ENCODE measurements at places on chromosomes 1 and 21. TPM values are rescaled to one million over a fixed set of nuclear protein-coding genes. Genes with fewer than 3 reads are reported as not detected.
A peak's percentile ranks its signal among the peaks of the same experiment; 100 is the strongest.

DNA sequence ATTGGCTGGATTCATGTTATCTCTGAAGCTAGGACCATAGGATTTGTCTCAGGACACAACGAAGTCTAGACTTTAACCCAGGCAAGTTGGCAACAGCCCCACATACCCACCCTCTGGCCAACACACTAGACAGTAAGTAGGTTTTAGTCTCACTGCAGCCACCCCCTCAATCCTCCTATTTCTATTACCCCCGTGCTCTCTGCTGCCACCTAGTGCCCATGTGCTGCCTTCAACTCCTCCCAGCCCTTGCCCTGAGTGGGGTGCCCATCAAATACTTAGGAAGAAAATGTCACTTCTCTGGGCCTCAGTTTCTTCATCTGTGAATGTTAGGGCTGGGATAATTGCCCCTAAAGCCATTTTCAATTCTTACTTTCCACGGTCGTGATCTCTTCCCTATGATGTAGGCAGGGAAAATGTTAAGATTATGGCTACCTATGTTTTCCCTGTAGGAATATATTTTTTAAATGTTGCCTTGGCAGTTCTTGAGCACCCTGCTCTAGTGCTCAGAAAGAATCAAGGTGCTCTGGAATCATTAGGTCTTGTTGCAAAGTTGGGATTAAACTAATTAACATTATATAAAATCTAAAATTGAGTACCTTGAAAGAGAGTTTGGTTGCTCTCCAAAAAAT is 213.0 kb downstream of the LMX1A start:
- DNase-seq: no peak

DNA sequence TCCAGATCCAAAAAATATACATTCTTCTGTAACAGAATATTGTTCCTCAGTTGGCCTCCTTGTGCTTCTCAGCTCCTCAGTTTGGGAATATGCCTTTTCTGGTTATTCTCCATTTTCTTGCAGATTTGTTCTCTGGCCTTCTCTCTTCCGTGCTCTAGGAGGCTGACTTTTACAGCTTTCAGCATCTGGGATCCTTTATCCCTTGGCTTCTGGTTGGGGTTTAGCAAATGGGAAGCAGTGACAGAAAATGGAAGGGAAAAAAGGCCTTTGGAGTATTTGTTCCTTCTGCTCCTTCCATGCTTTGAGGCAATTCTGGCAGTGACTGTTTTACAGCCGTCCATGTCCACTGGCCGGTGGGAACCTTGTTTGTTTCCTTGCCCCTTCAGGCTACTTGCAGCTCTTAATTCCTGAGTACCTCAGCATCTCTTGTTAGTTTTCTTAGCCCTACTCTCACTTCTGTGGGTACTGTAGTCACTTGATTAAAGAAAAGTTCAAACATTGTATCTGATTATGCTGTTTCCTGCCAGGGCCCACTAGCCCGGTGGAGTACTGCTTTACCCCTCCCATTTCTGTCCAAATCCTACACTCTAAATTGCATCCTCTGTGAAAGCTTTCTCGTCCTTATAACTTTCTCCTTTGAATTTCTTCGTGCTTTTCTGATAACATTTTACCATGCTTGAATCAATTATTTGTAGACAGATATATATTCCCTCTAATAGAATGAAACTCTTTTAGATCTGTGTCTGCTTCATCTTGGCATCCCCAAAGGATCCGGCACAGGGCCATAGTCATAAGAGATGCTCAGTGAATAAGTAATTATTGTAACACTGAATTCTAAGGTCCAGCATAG is 118.2 kb downstream of the OSBPL9 start:
- no peak for DNase-seq

GRCh38 chr1:168093616-168094015 is 43.1 kb downstream of the GPR161 start:
- DNase-seq: no peak

SERTAD4 gene
- 0.17 TPM for total RNA-seq

DNA sequence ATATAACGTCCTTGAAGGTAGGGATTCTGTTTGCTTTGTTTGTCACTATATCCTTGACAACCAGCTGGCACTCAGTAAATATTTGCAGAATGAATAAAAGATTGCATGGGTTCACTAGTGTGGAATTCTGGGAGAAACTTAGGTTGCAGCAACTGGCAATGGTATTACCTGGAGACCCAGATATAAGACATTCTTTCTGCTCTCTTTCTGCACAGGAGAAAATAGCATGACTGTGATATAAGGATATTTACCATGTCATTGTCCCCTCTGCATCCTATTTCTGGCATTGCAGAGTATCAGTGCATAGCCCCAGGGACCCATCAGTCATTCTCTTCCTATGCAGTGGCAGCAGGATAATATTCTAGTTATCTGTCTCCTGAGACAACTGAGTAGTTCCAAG is 308.9 kb upstream of the LRRC7 start:
- DNase-seq: no peak

LY9 gene
- total RNA-seq: not detected

GRCh38 chr21:31744182-31744800 is 12.4 kb upstream of the SCAF4 start:
- no peak for DNase-seq

- DNase-seq: peak; percentile 59
Observed at GRCh38 chr1:222791006-222791710, 23.7 kb upstream of the DISP1 start.

GRCh38 chr1:240169188-240169587 is 77.5 kb downstream of the FMN2 start:
- peak; percentile 28 for DNase-seq

Data from fibroblast of lung (primary cell).